ENCODE measurements at places on chromosomes 6 and 20.

DNA sequence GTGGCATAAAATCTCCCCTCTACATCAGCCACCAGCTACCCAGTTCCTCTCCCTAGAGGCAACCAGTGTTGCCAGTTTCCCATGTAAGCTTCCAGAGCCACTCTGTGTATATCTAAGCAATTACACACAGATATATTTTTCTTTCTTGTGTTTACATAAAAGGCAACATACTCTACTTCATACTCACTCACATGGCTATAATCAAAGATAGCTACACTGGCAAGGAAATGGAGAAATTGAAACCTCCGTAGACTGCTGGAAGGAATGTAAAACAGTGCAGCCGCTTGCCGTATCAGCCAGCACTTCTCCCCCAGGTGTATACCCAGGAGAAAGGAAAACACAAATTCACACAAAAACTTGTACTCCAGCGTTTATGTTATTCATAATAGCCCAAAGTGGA lies 38.5 kb upstream of the NELFCD start:
- DNase-seq, result peak; percentile 3

- no peak for DNase-seq
Observed at GRCh38 chr6:145257704-145258103, 477.6 kb downstream of the EPM2A start.

DNA sequence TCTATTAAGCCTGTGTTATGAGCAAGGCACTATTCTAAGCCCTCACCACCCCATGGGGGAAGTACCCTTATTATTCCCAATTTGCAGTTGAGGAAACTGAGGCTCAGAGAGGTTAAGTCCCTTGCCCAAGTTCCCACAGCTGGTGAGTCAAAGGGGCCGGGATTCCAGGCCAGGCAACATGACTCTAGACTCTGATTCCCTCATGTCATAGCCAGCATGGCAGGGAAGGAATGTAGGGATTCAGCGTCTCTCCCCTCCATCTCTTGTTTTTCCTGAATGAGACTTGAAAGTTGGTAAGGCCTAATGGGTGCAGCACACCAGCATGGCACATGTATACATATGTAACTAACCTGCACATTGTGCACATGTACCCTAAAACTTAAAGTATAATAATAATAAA lies 6.7 kb downstream of the C6orf132 start:
- DNase-seq, result peak; percentile 30

DNA sequence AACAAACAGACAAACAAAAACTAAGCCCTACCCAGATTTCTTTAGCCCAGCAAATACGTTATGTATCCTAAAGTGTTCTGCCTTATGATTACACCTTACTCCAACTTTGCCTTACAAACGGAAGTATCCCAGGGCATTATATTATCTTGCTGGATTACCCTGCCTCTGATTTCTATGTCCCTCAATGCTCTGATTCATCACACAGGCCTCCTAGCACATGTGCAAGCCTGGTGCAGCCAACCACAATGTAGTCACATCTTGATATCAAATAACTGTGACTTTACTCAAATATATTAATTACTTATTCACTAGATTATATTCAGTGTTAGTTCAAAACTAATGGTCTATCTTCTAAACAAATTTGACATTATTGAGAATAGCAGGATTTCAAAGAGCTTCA lies 598.6 kb downstream of the TBC1D32 start:
- peak; percentile 1 for DNase-seq

DNA sequence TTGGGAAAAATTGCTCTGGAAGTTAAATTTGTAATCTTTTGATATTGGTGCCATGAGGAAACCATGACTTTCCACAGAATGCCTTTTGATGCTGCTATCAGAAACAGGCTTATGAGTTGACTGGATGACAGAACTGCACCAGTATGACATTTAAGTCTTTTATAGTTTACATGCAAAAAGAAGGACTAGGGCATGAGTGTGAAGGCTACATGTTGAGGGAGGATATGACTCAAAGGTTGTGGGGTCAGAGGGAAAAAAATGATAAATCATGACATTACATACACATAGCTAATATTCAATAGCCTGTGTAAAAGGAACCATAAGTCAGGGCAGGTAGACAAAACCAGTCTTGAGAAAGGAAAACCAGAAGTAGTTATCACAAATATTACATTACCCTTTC lies 182.2 kb downstream of the COL12A1 start:
- DNase-seq, result peak; percentile 81

DNA sequence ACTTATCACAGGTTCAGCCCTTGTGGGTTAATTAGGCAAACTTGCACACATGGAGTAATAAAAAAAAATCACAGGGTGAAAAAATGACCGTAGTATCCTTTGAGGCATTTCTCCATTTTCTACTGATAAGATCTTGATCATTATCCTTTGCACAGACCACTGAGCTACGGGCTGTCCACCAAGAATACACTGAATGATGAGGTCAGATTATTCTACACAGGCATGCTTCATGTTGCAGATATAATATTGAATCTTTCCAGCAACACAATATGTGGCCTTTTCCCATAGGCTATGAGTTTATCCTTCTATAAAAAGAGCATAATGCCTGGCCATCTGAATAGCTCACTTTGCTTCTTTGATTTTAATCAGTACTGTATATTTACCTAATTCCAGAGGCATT lies 168.9 kb downstream of the FRK start:
- no peak for DNase-seq

DNA sequence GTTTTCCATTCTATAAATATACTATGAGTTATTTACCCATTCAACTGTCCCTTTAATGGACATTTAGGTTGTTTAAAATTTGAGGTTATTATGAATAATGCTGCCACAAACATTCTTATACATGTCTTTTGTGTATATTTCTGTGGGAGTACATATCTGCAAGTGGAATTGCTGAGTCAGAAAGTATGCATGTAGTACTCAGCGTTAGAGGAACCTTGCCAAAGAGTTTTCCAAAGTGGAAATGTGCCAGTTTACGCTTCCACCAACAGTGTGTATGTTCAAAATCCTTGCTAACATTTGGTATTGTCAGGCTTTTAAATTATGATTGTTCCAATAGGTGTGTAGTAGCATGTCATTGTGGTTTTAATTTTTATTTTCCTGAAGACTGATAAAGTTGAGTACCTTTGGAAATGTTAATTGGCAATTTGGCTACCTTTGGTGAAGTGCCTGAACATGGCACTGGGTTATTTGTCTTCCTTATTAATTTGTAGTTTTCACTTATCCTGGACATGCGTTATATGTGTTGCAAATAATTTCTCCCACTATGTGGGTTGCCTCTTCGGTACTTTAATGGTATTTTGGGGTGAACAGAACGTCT lies 341.2 kb downstream of the CD83 start:
- peak; percentile 81 for DNase-seq

DNA sequence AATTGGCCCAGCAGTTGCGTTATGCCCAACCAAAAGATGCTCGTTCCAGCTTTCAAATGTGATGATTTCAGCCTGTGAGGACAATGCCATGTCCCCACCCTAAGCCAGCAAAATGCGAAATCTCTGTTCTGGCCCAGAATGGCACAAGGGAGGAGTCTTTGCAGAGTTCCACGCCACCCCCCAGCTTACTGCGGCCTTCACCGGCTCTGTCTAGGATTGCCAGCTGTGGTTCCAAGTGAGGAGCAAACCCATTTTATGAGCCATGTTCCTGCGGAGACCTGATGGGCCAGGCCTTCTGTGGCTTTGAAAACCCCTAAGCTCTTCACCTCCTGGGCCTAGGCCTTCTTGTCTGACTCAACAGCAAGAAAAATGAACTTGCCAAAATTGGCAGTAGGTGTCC lies 146.8 kb upstream of the SNX9 start:
- DNase-seq, result no peak

GRCh38 chr6:135066397-135066796 lies 11.8 kb upstream of the HBS1L start:
- DNase-seq, result no peak

DNA sequence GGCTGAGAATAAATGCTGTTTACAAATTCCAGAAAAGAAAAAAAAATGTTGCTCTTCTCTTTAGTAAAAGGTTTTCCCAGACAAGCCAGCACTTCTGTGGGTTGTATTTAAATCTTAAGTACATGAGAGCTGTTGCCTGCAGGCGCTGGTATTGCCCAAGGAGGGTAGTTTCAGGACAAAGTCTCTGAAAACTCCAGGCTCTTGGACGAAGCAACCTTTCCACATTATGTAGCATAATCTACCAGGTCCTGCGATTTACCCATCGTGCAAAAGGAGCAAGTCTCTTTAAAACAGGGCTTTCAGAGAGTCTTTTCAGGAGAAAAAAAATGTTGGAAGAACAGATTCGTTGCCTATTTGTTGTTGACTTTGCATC lies 65.6 kb downstream of the PLG start:
- DNase-seq, result no peak

- no peak for DNase-seq
Observed at GRCh38 chr20:24916412-24916811, 32.7 kb upstream of the CST7 start.
